ENCODE measurements at places on chromosomes 11 and 22.

- no peak for DNase-seq
Measured at GRCh38 chr11:35389897-35390465, 29.4 kb downstream of the SLC1A2 start.

DNA sequence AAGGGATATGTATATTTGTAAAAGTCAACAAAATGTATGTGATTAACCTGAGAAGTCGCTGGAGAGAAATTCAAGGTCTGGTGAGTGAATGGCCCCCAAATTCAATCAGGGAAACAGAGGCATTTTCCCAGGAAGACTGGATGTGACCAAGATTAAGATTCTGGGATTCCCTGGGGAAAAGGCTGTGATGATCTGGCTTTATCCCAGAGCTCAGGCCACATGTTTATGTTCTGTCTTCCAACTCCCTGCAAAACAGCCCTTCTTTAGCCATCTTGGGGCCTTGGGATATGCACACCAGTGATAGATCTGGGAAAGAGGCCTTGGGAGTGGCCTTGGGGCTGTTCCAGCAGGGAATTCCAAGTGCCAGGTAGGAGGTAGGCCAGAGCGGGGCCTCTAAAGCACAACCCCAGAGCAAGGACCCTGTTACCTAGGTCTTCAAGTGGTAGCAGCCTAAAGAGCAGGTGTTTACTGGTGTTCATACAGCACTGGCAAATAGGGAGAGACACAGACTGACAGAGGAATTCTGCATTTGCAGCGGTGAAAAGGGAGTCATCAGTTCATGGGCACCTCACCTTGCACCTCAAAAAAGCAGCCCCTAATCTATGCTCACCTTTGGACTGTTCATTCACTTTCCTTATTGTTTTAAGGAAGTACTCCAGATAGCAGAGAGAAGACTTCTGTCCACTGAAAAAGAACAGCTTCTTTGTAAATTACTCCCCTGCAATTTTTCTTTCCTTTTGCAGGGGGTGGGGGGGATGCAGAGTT, 312.4 kb downstream of the BUD13 start:
- DNase-seq: no peak

- no peak for DNase-seq
Measured at GRCh38 chr11:60978546-60979380, 7.3 kb downstream of the CD6 start.

DNA sequence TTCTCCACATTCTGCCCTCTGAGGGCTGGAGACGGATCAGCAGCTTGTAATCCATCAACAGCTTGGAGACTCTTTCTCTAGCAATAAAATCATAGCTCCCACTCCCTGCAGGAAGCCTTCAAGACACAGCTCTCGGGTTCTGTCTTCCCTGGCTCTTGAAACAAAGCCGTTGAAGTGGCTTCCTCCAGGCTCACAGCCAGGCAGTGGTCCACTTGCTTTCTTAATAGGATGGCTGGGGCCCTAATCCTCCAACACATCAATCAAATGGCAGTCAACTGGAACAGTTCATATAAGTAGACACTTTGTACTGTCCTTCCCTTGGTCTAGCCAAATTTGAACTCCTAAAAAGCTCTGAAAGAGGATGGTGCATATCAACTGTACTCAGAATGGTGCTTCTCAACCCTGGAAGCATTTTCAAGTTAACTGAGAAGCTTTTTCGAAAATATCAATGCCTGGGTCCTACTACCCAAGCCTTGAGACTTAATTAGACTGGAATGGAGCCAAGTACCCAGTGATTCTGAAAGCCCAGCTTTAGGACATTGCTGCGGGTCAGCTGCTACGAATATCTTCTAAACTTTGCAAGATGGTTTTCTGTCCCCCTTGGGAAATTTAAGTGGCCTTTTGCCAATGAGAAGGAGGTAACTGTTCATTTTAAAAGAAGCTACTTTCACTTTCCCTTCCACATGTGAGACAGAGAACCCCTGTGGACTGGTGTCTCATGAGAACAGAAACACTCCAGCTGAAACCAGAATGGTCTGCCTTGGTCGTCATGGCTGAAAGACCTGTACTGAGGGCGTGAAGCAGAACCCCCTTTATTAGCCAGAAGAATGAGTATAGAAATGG, 74.7 kb downstream of the SC5D start:
- peak; percentile 53 for DNase-seq

- no peak for DNase-seq
Measured at GRCh38 chr22:42430528-42431125, 1.6 kb downstream of the NFAM1 start.

GRCh38 chr11:103112364-103112763, 3.1 kb downstream of the DYNC2H1 start:
- DNase-seq: no peak

GRCh38 chr22:26471522-26471921, 12.1 kb downstream of the HPS4 start:
- DNase-seq: no peak

GRCh38 chr11:36779791-36780190, 181.8 kb upstream of the RAG2 start:
- DNase-seq: no peak

GRCh38 chr11:118048472-118049370, 28.2 kb upstream of the TMPRSS4 start:
- no peak for DNase-seq

- DNase-seq: no peak
Measured at GRCh38 chr11:7499081-7499480, 13.8 kb downstream of the OLFML1 start.

GRCh38 chr11:18775492-18776292, 15.9 kb downstream of the PTPN5 start:
- peak; percentile 81 for DNase-seq

GRCh38 chr11:34654483-34655334, 33.8 kb downstream of the EHF start:
- DNase-seq: no peak

DNA sequence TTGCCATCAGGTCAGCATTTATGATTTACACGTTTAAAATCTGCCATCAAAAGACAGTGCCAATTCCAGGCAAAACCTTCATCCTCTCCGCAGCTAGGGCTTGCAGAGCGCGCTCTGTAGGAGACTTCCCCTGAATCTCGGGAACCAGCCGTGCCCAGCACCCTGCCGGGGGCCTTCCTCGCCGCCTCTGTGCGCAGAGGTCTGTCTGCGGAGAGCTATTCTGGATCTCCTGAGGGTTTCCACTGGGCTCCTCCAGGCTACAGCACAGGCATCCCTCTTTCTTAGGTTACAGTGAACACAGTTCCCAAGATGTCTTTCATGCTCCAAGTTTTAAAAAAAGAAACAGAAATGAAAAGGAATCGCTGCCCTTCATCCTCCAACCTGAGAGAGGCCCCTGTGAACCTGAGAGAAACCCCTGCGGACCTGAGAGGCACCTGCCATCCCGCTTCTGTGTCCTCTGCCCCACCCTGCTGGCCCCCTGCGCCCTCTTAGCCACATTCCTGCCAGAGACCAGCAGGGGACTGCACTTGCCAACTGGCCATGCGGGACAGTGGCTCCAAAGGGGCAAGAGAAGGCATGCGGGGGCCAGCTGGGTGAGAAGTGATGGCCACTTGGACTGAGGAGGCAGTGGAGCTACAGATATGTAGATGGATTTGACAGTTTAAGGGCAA, 16.1 kb downstream of the TP53AIP1 start:
- DNase-seq: no peak

DNA sequence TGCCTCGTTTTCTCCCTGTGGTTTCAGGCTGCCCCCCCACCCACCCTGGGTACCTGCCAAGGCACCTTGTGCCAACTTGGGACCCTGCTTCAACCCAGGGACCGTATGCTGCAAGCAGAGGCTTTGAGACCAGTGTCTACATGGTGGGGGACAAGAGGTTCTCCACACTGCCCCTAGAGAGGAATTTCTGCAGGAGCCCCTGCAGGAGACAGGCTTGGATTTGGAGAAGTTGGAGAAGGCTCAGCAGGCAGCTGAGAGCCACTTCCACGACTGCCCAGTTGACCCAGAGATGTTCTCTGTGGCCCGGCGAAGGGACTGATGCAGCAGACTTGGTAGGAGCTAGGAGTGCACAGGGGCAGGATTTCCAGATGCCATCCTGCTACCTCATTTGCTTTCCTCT, 20.1 kb upstream of the NNMT start:
- no peak for DNase-seq

GRCh38 chr11:41609511-41609910, 150.1 kb upstream of the LRRC4C start:
- no peak for DNase-seq

DNA sequence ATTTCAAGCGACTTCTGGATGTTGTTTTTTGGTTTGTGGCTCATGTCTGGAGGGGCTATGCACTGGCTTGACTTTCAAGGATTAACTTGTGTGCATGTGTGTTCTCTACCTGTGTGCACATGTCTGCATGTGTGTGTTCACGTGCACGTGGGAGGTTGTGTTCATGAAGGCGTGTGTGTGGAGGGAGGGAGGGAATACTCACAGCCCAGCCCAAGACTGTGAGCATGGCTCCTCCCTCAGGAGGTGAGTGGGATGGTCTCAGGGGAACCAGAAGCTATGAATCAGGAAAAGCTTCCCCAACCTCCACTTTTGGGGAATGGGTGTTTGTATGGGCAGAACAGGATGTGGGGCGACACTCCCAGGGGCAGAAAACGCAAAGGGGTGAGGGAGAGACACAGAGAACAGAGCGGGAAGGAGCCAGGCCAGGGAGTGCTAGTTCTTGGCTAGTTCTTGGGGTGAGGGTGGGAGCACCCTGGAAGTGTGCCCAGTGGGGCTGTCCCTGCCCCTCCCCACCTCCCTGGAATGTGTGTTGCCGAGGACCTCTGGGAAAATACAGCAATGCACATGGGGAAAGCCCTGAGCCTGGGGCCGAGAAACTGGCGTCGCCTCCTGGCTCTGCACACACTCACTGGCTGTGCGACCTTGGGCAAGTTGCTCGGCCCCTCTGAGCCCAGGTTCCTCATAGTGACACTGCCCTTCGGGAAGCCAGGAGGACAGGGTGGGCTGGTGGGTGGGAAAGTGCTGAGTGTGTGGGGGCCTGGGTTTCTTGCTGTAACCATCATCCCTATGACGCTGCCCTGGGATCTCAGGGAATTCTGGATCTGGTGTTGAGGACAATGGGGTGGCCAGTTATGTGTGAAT, 16.9 kb upstream of the ALX4 start:
- DNase-seq: no peak

DNA sequence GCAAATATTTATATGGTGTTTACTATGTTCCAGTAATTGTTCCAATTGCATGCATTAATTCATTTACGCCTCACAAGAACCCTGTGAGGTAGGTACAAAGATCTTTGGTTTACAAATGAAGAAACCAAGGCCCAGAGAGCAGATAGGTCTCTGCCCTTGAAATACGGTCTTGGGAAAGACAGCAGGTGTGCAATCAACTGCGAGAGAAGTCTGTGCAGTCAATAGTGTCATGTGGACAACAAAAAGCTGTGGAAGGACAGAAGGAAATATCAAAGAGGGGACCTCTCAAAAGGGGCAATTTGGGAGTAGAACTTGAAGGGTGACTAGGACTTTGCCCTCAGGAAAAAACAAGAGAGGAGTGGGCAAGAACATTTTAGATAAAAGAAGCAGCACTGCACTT, 8.9 kb downstream of the CNTF start:
- DNase-seq: no peak

GRCh38 chr11:81852896-81853295, 880.8 kb downstream of the FAM181B start:
- DNase-seq: no peak

GRCh38 chr22:31953261-31953660, 8.9 kb downstream of the YWHAH start:
- no peak for DNase-seq

DNA sequence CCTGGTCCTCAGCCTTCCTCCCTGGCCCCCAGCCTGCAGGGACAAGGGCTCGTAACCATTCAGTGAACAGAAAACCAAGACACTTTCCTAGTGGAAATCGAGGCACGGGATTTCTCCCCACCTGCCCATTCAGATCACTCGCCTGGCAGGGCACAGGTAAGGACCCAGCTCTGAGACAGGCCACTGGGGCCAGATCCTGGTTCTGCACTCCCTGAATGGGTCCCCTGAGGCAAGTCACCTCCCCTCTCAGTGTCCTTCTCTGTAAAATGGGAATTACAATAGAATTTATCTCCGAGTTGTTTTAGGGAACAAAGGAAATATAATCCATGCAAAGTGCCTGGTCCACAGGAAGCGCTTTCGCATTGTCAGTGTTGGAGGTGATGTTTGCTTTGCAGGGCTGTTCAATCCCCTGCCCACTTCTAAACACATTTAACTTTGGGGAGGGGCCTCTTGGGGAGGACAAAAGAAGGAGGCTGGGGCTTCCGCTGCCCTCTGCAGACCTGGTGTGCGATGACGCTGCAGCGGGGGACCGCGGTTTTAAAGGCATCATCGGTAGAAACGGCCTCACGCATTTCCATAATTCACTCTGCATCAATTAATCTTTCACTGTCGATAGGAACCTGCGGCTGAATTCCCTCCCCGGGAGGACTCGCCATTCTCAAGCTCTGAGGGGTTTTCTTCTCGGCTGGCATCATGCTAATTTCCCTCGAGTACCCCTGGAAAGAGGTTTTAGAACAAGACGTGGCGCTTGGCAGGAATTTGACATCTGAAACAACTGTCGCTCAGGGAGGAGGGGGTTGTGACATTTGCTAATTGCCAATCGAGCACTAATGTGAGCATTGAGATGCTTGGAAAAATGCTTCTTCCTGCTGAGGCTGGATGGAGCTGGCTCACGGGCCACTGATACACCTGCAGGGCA, 70.4 kb upstream of the FGF3 start:
- no peak for DNase-seq
